ENCODE measurements at places on chromosomes 6 and 20. TPM values are rescaled to one million over a fixed set of nuclear protein-coding genes. Genes with fewer than 3 reads are reported as not detected.

TM9SF4 gene
- total RNA-seq = 22.3 TPM

TMEM244 gene
- total RNA-seq = not detected

CRISP3 gene
- total RNA-seq = not detected

NMBR gene
- total RNA-seq = under 0.01 TPM

PROKR2 gene
- total RNA-seq = not detected

GHRH gene
- not detected for total RNA-seq

ELOVL4 gene
- total RNA-seq = 4.6 TPM

ADNP gene
- total RNA-seq = 32.1 TPM

MYCT1 gene
- total RNA-seq = under 0.01 TPM

NRM gene
- 1.5 TPM for total RNA-seq

FAXC gene
- 0.51 TPM for total RNA-seq

CD2AP gene
- total RNA-seq = 15.7 TPM

HLA-DPB1 gene
- total RNA-seq = 5.4 TPM

SPATA25 gene
- 3.6 TPM for total RNA-seq

PPDPF gene
- 39.5 TPM for total RNA-seq

RIMS1 gene
- total RNA-seq = 3.9 TPM

RAMACL gene
- total RNA-seq = 2.3 TPM

DPPA5 gene
- not detected for total RNA-seq

OR2J3 gene
- not detected for total RNA-seq

SMLR1 gene
- not detected for total RNA-seq
